ENCODE measurements at places on chromosomes 1 and 21.

DNA sequence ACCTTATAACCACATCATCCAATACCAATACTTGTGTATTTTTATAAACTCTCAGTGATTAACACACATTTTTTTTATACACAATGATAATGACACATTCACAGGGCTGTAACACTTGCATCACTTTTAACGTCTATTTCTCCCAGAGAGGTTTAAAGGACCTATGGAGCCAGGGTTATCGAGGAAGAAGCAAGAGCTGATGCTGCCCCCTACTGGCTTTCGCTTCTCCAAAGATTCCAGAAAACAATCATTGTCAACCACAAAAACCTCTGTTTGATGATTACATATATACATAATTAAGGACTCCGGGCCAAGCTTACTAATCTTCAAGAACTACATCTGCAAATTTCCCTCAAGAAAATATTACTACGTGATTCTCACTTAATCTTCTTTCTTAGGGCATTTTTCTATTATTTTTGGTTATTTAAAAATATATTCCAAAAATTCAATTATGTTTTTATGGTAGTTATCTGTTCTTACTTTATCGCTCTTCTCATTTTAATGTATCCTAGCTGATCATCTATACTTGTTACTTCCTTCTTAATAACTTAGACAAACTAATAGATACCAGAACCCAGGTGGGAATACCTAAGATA, 214.5 kb downstream of the VAV3 start:
- DNase-seq = peak; percentile 34

- DNase-seq = no peak
Observed at GRCh38 chr1:202090994-202091393, 31.7 kb upstream of the GPR37L1 start.

DNA sequence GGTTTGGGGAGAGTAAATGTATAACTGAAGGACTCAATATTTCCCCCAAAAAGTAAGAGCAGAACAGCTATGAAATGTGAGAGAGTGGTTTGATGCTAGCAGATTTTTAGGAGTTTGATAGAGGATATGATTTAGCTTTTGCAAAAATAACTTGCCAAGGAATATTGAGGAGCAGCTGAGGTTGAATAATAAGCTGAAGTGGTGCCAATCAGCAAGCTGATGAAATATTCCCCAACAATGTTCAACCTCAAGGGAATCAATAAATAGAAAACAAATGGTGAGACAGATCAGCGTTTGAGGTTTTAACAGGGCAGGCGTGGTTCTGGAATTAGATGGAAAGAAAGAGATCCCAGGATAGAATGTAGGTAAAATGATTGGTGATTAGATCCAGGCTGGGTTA, 413.4 kb upstream of the ADAMTS5 start:
- no peak for DNase-seq

- DNase-seq = no peak
Observed at GRCh38 chr1:67264899-67265298, 42.8 kb upstream of the IL12RB2 start.

DNA sequence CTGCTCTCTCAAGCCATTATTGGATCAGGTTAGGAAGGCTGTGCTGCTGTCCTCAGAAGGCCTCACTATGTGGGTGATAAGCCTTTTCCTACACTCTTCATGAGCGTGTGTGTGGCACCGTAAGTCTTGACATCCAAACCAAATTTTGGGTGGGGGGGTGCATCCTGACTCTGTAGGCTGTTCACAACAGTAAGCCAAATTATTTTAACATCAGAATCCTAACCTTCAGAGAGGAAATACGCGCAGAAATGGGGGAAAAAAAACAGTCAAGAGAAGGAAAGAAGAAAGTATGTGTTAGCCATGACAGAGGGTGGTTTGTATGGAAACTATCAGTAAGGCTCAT, 21.0 kb downstream of the STPG1 start:
- no peak for DNase-seq

- DNase-seq = no peak
Observed at GRCh38 chr1:179038528-179039281, 13.0 kb downstream of the FAM20B start.

DNA sequence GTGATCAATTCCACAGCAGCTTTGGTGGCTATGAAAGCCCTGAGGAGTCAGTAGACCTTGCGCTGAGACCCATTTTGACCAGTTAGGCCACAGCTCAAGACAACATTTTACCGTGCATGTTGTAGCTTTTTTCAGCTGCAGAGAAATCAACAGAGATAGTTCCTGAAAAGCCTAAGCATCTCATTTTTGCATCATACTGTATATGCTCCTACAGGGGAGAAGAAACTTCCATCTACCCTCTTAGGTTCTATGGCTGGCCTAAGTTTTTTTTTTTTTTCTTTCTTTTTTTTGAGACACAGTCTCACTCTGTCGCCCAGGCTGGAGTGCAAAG, 24.8 kb upstream of the EYA3 start:
- DNase-seq = no peak

DNA sequence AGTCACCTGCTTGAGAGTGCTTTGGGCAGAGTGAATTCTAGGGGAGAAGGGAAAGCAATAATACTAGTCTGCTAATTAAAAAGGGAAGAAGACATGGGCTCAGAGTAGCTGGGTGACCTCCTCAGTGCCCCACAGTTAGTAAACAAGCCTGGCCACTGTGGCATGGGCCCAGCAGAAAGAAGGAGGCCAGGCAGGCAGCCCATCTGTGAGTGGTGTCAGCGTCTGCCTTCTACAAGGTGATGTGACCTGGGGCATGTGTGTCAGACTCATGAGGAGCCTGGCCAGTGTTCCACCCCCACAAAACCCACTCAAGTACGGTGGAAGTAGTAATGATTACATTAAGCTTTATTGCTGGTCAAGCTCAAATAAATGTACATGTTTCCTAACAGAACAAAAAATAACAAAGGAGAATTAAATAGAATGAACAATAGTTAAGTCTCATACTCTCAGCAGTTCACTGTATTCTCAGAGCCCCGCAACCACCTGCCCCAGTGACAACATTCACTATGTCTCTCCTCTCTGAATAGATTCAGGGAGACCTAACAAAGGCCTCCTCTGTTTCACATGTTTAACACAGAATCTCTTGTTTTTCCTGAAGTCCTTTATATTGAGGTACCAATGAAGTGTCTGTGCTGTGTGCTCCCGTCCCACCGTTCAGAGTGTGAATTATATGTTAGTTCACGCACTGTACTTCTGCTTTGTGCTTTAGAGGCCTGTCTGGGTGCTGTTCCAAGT, 32.5 kb downstream of the SLC22A15 start:
- DNase-seq = peak; percentile 54

DNA sequence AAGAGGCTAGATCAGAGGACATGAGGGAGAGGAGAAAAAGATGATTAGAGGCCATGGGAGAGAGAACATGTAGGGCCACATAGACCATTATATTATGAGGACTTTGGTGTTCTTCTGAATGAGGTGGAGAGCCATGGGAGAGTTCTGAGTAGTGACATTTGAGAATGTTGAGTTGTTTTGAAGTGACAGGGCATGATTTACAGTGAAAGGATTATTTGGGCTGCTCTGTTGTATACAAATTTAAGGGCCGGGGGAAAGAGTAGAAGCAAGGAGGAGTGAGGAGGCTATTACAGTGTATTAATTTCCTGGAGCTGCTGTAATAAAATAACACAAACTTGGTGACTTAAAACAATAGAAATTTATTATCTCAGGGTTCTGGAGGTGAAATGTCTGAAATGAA, 102.5 kb upstream of the RGS4 start:
- no peak for DNase-seq

GRCh38 chr1:9145021-9145668, 16.2 kb upstream of the GPR157 start:
- DNase-seq = no peak

- DNase-seq = no peak
Observed at GRCh38 chr21:42829417-42829816, 49.9 kb downstream of the WDR4 start.

DNA sequence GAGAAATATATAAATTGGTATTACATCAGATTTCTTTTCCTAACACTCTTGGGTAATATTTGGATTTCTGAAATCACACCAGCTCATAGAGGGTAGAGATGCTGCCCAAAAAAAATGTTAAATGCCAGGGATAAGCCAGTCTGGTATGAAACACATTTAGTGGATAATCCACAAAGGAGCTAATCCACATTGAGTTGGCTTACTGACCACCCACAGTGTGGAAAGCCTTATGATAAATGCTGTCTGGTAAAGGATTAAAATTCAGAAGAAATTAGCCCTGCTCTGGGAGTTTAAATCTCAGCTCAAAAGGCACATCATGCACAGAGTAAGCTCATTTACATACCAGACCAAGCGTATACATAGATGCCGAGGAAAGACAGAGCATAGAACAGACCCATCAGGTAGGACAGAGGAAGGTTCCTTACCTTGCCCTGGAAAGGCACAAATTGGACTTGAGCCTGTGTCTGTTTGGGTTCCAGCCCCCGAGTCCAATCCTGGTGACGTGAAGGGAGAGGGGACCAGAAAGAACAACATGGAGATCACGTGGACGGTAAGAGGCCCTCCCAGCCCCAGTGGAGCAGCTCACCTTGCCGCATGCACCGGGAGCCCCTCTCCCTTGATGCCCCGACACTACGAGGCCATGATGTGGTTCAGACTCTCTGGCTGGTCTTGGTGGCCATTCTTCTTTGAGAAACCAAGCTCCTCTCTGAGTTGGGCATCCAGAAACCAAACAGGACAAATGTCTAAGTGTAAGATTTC, 62.9 kb upstream of the CNTN2 start:
- no peak for DNase-seq

All from substantia nigra (tissue), 51 donors.